ENCODE measurements at places on chromosomes 1 and 21. TPM values are rescaled to one million over a fixed set of nuclear protein-coding genes. Genes with fewer than 3 reads are reported as not detected.

Gene NCSTN
- 60.7 TPM for total RNA-seq

Gene FCRL5
- total RNA-seq, result 0.17 TPM

Gene CDC42BPA
- total RNA-seq, result 37.4 TPM

DNA sequence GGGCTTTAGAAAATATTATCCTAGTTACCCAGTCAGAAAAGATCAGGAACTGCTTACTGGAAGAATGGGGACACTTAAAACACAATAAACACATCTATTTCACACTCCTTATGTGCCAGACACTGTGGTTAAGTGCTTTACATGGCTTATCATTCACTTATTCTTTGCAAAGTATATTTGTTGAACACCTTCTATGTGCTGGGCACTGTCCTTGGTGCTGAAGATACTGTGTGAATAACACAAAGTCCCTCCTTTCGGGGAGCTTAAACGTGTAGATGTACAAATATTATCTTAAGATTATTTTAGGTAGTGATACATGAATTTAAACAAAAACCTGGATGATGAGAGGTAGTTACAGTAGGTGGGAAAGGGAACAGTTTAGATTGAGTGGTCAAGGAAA lies 169.3 kb downstream of the ST6GALNAC5 start:
- no peak for DNase-seq

GRCh38 chr1:156104065-156104810 lies 10.3 kb upstream of the LMNA start:
- peak; percentile 79 for DNase-seq

GRCh38 chr1:115867216-115867615 lies 26.3 kb upstream of the NHLH2 start:
- no peak for DNase-seq

All from left ventricle myocardium superior (tissue), 1 donor.